ENCODE measurements at places on chromosomes 1 and 21.

DNA sequence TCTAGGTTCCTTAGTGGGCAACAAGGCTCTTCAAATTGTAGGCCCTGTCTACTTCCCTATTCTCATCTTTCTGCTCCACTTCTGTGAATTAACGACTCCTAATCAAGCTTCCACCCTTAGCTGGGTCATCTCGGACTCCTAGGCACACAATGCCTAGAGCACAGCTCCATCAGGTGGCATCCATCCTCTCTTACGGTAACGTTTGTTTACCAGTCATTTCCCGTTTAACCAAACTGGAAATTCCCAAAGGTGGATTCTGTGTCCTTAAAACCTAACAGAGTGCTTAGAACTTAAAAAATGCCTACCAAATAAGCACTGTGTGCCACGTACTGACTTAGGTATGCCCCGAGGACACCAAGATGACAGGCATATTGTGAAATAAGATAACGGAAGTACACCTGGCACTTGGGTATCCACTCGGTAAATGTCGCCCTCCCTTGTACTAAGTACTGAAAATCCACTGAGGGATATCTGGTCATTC, 1.5 kb downstream of the PARP1 start:
- no peak for DNase-seq

DNA sequence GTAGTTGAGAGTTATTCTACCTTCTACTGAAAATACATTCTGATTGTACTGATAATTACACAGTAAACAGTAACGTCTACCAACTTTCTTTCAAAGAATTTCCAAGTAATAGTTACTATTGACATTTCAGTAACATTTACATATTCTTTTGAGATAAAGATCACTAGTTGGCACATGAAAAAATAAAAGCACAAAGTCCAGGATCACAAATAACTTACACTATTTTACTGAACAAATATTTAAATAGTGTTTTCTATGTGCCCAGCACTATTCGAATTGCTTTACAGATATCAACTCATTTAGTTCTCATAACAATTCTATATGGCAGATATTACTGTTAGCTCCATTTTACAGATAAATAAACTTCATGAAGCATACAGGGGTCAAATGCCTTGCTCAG, 126.4 kb downstream of the TTLL7 start:
- no peak for DNase-seq

DNA sequence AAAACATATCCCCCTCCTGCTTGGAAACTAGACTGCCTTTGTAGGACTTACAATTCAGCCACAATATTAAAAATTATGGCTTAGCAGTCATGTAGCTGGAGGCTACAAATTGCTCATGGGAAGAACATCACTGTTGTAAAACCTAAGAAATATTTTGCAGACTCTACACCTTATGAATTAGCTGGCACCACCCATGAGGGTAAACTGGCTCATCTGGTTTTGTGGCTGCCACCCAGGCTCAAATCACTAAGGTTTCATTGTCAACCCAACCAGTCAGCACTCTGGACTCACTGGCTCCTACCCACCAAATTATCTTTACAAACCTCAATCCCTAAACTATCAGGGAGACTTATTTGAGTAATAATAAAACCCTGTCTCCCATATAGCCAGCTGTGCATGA, 100.7 kb upstream of the OLFM3 start:
- no peak for DNase-seq

DNA sequence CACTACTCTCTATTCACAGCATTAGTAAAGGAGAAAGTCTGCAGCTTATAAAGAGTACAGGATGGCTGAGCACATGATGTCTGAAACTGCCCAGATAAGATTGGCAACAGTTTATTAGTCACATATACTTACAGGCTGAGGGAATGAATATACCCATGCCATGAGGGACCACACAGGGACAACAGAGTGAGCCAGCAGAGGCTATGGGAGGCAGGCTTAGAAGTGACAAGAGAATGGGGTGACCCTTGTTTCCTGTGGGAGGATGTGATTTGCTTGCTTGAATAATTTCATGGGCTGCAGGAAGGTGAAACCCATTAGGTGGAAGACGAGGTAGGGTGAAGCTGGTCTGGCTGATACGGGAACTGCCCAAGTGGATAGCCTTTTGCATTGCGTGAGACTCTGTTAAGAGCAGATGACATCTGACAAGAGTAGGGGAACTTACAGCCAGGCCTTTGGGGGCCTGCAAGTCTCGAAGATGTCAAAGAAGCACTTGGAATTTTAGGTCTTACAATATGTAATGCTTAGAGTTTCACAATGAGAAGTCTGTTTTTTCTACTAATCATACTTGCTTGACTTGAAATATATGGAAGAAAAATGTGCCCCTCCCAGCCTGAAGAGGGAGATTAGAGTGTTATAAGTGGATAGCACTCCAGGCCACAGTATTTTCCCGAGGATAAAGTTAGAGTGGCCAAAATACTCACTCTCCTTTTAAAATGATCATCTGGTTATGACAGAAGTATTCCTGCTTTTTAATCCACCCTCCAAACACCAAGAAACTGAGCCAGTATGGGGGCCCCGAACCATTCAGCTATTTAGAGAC, 34.6 kb upstream of the TNFSF4 start:
- no peak for DNase-seq

Data from AG09319 (cell line).